ENCODE measurements at places on chromosomes 2 and 18. TPM values are rescaled to one million over a fixed set of nuclear protein-coding genes. Genes with fewer than 3 reads are reported as not detected.

The C2orf78 gene
- total RNA-seq: not detected

The MC2R gene
- not detected for total RNA-seq

The ADD2 gene
- 2.9 TPM for total RNA-seq

The DUSP28 gene
- 3.2 TPM for total RNA-seq

The CNGA3 gene
- not detected for total RNA-seq

The OSR1 gene
- not detected for total RNA-seq

The ALKAL2 gene
- total RNA-seq: not detected

The ZNG1B gene
- 55.3 TPM for total RNA-seq

The HES6 gene
- 8.8 TPM for total RNA-seq

The LYPD6 gene
- 7.4 TPM for total RNA-seq

The ERCC3 gene
- 45.9 TPM for total RNA-seq

The SRD5A2 gene
- not detected for total RNA-seq

The LOXHD1 gene
- total RNA-seq: not detected

The ABCG5 gene
- total RNA-seq: not detected

The MBP gene
- 0.30 TPM for total RNA-seq

The PTH2R gene
- total RNA-seq: under 0.01 TPM

The CAVIN2 gene
- total RNA-seq: 82.5 TPM

The NR4A2 gene
- under 0.01 TPM for total RNA-seq

The ANKRD30BL gene
- not detected for total RNA-seq

The NETO1 gene
- total RNA-seq: not detected

The INHBB gene
- total RNA-seq: under 0.01 TPM

The CDH19 gene
- total RNA-seq: not detected

The STAT4 gene
- total RNA-seq: 0.46 TPM

The LYG1 gene
- total RNA-seq: not detected

The MYO7B gene
- 0.46 TPM for total RNA-seq

The SLC30A3 gene
- 0.32 TPM for total RNA-seq

The RBM44 gene
- 0.91 TPM for total RNA-seq

The CYS1 gene
- total RNA-seq: not detected

The ONECUT2 gene
- total RNA-seq: under 0.01 TPM

The EGR4 gene
- total RNA-seq: not detected

The LBX2 gene
- 1.6 TPM for total RNA-seq

The GTF2A1L gene
- total RNA-seq: 1.3 TPM

The HOXD1 gene
- total RNA-seq: 4.3 TPM

The PRKAG3 gene
- not detected for total RNA-seq

The HOXD11 gene
- not detected for total RNA-seq

The AGXT gene
- total RNA-seq: not detected

The KIAA2012 gene
- not detected for total RNA-seq

The CFAP65 gene
- not detected for total RNA-seq

The UCN gene
- 0.46 TPM for total RNA-seq

The PSMA8 gene
- not detected for total RNA-seq

The GCG gene
- not detected for total RNA-seq

The ST3GAL5 gene
- total RNA-seq: 33.1 TPM

The ALPP gene
- not detected for total RNA-seq

The OSBPL6 gene
- total RNA-seq: 0.97 TPM

The GALR1 gene
- not detected for total RNA-seq

The CNOT11 gene
- total RNA-seq: 24.0 TPM

The MARCHF4 gene
- 6.2 TPM for total RNA-seq

The PRSS56 gene
- total RNA-seq: not detected

The ADCYAP1 gene
- total RNA-seq: not detected

The DES gene
- total RNA-seq: 1.2 TPM
